Hair follicular keratinocyte (primary cell): ENCODE measurements at places on chromosomes 16 and 17. TPM values are rescaled to one million over a fixed set of nuclear protein-coding genes. Genes with fewer than 3 reads are reported as not detected.

The GGT6 gene
- 0.08 TPM in 2 replicates for total RNA-seq

The CES1 gene
- total RNA-seq = not detected in 2 replicates

The RAP1GAP2 gene
- total RNA-seq = 22.0 and 40.1 TPM in 2 replicates

The KRTAP1-1 gene
- total RNA-seq = not detected in 2 replicates

The C16orf54 gene
- not detected in 2 replicates for total RNA-seq

The PRSS8 gene
- 59.2 and 120 TPM in 2 replicates for total RNA-seq

The TMEM98 gene
- 47.7 and 57.0 TPM in 2 replicates for total RNA-seq

The OR3A3 gene
- not detected in 2 replicates for total RNA-seq

The RNU2-1 gene
- total RNA-seq = not detected in 2 replicates

The TTYH2 gene
- 0.62 and 1.3 TPM in 2 replicates for total RNA-seq

The KRT24 gene
- not detected in 2 replicates for total RNA-seq

The AMFR gene
- 85.7 and 97.8 TPM in 2 replicates for total RNA-seq

The UMOD gene
- total RNA-seq = not detected in 2 replicates

The GINS2 gene
- total RNA-seq = 6.5 and 17.6 TPM in 2 replicates

The PERCC1 gene
- total RNA-seq = 0.16 TPM in 1 of 2 replicates, not detected in the other

The SSTR5 gene
- not detected in 2 replicates for total RNA-seq

The ICAM2 gene
- total RNA-seq = 0.15 and 0.16 TPM in 2 replicates

The TPSAB1 gene
- total RNA-seq = not detected in 2 replicates

The SRL gene
- not detected in 2 replicates for total RNA-seq

The GLYR1 gene
- total RNA-seq = 20.8 and 27.3 TPM in 2 replicates

The PSME3 gene
- total RNA-seq = 80.7 and 143 TPM in 2 replicates

The TEDC2 gene
- 5.6 and 14.3 TPM in 2 replicates for total RNA-seq

The CPSF4L gene
- not detected in 2 replicates for total RNA-seq

The SUPT4H1 gene
- total RNA-seq = 27.1 and 42.4 TPM in 2 replicates

The NEUROD2 gene
- total RNA-seq = not detected in 2 replicates

The HES7 gene
- 0.80 and 1.2 TPM in 2 replicates for total RNA-seq

The TBC1D3I gene
- total RNA-seq = 0.08 TPM in 1 of 2 replicates, not detected in the other

The ERAL1 gene
- total RNA-seq = 43.0 and 78.7 TPM in 2 replicates

The HSF4 gene
- total RNA-seq = 4.9 and 9.4 TPM in 2 replicates

The TVP23B gene
- total RNA-seq = 38.9 and 42.7 TPM in 2 replicates

The SCARF1 gene
- 0.16 TPM in 1 of 2 replicates, not detected in the other for total RNA-seq

The MT4 gene
- not detected in 2 replicates for total RNA-seq

The HIRIP3 gene
- 4.8 and 16.2 TPM in 2 replicates for total RNA-seq

The CACNG1 gene
- not detected in 2 replicates for total RNA-seq

The GJD3 gene
- total RNA-seq = not detected in 2 replicates

The PLD6 gene
- total RNA-seq = 0.78 and 2.1 TPM in 2 replicates

The SOX8 gene
- total RNA-seq = not detected in 2 replicates

The PRSS22 gene
- total RNA-seq = 0.34 and 2.8 TPM in 2 replicates

The DOC2B gene
- not detected in 2 replicates for total RNA-seq

The GABARAP gene
- 171 and 262 TPM in 2 replicates for total RNA-seq

The TMEM132E gene
- not detected in 2 replicates for total RNA-seq

The GCGR gene
- total RNA-seq = not detected in 2 replicates
